ENCODE measurements at places on chromosomes 4 and X. TPM values are rescaled to one million over a fixed set of nuclear protein-coding genes. Genes with fewer than 3 reads are reported as not detected.

HERC5 gene
- total RNA-seq: 4.8 TPM

NPY2R gene
- not detected for total RNA-seq

SPARCL1 gene
- not detected for total RNA-seq

CDKL2 gene
- total RNA-seq: not detected

PDZD4 gene
- total RNA-seq: 0.07 TPM

FAM47B gene
- not detected for total RNA-seq

- no peaks in the 10 kb centered on the region for H3K4me1 ChIP-seq
- no peak for DNase-seq
- no peak overlapping the region for H3K27ac ChIP-seq
- no peak overlapping the region for H3K4me3 ChIP-seq
Observed at GRCh38 chrX:99078301-99078700, 1331.8 kb downstream of the PCDH19 start.

GRCh38 chr4:15352524-15352923, 75.3 kb upstream of the C1QTNF7 start:
- no peak overlapping the region for H3K4me3 ChIP-seq
- H3K36me3 ChIP-seq: no peaks in the 10 kb centered on the region

DNA sequence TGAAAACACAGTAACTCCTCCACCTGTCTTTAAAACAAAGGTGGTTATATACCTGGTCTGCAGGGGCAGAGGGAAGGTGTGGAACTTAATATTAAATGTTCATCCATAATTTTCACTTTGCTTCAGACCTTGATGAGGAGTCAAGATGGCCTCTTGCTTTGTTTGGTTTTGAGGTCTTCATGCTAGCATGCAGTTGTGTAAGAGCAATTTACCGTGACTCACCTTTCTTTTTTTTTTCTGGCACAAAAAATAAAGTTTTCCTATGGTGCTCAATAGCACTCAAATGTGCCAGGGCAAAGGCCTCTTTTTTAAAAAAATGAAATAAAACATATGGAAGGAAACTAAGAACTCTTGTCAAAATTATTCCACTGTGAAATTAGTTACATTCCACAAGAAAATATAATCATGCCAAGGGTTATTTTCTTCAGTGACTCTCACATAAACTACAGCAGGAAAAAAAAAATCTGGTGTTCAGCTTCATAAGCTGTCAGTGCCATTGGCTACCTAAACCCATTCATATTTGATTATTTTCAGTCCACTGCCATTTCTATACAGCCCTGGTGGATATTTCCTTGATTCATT, 128.2 kb downstream of the SLC7A11 start:
- H3K27ac ChIP-seq: peak overlapping the region; percentile 81
- H3K27me3 ChIP-seq: no peaks in the 10 kb centered on the region
- DNase-seq: no peak
- no peaks in the 10 kb centered on the region for H3K36me3 ChIP-seq
- peaks cover 31% of the 10 kb centered on the region for H3K4me1 ChIP-seq

- no peak overlapping the region for H3K4me3 ChIP-seq
- H3K4me1 ChIP-seq: no peaks in the 10 kb centered on the region
- H3K36me3 ChIP-seq: no peaks in the 10 kb centered on the region
- no peak overlapping the region for H3K27ac ChIP-seq
Observed at GRCh38 chrX:69096963-69097362, 68.3 kb downstream of the PJA1 start.

GRCh38 chrX:68090266-68090665, 343.0 kb downstream of the OPHN1 start:
- no peak overlapping the region for H3K4me3 ChIP-seq
- no peaks in the 10 kb centered on the region for H3K36me3 ChIP-seq
- H3K27ac ChIP-seq: no peak overlapping the region
- H3K4me1 ChIP-seq: no peaks in the 10 kb centered on the region

GRCh38 chr4:84493092-84493850, 5.8 kb downstream of the NKX6-1 start:
- peaks cover 71% of the 10 kb centered on the region for H3K27me3 ChIP-seq
- peak overlapping the region; percentile 48 for H3K4me3 ChIP-seq
- H3K27ac ChIP-seq: no peak overlapping the region

- no peak overlapping the region for H3K4me3 ChIP-seq
- peaks cover 34% of the 10 kb centered on the region for H3K4me1 ChIP-seq
- no peak overlapping the region for H3K27ac ChIP-seq
- no peak for DNase-seq
- H3K36me3 ChIP-seq: no peaks in the 10 kb centered on the region
Observed at GRCh38 chrX:20309806-20310205, 43.1 kb upstream of the RPS6KA3 start.

DNA sequence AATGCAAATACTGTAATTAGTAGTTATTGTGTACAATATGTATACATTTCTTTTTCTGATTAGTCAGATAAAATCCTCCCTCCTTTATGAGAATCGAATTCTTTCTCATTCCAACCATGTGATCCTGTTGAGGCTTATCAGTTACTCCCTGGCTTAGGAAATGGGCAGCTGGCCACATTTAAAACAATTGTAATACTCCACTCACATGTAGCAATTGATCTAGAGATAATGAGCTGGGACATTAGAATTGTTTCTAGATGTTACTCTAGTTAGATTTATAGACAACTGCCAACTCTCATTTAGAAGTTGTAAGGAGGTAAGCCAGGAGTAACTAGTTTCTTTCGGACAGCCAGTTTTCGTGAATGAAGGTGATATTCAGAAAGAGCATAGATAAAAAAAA, 859.3 kb upstream of the AADAT start:
- no peaks in the 10 kb centered on the region for H3K4me1 ChIP-seq
- no peaks in the 10 kb centered on the region for H3K27me3 ChIP-seq
- no peak overlapping the region for H3K27ac ChIP-seq
- DNase-seq: no peak
- H3K36me3 ChIP-seq: no peaks in the 10 kb centered on the region

DNA sequence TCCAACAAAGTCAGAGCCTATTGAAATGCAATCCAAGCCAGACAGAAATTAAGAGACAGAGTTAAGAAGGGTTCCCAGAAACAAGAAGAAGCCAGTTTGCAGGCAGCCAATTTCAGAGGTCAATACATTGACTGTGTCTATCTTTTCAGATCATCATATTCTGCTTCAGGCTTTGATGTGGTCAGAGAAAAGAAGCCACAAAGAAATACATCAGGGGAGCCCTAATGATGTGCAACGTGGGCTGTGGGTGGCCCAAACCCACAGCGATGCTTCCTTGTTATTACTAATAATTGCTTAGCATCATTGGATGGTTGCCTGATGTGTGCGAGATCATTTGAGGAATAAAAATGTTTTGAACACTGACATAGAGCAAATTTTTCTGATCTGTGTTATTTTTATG, 99.0 kb upstream of the DUSP21 start:
- no peak overlapping the region for H3K4me3 ChIP-seq
- no peaks in the 10 kb centered on the region for H3K36me3 ChIP-seq
- no peak overlapping the region for H3K27ac ChIP-seq
- no peaks in the 10 kb centered on the region for H3K4me1 ChIP-seq
- no peak for DNase-seq

- H3K27me3 ChIP-seq: no peaks in the 10 kb centered on the region
- no peak overlapping the region for H3K4me3 ChIP-seq
- no peak overlapping the region for H3K27ac ChIP-seq
- no peaks in the 10 kb centered on the region for H3K36me3 ChIP-seq
Observed at GRCh38 chr4:123869286-123870215, 473.0 kb downstream of the SPRY1 start.

DNA sequence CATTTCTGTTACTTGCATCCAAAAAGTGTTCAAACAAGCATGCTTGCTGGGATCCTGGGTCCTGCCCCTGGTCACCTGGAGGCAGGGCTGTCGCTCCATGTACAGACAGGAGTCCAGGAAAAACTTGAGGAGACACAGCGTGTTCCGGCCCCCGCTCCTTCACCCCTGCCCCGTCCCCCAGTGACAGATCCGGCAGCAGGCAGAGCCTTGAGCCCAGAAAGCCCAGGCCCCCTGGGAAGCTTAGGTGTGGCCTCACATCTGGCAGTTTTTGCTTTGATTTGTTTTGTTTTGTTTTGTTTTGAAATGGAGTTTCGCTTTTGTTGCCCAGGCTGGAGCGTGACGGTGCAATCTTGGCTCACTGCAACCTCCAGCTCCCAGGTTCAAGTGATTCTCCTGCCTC, 67.0 kb downstream of the TRMT44 start:
- no peak overlapping the region for H3K4me3 ChIP-seq
- no peaks in the 10 kb centered on the region for H3K36me3 ChIP-seq
- DNase-seq: no peak
- no peak overlapping the region for H3K27ac ChIP-seq
